Fibroblast of skin of left biceps (primary cell): ENCODE measurements at places on chromosomes 7 and 10.
A peak's percentile ranks its signal among the peaks of the same experiment; 100 is the strongest.

GRCh38 chr7:137772748-137773147 is 74.0 kb downstream of the DGKI start:
- DNase-seq, result no peak

GRCh38 chr10:104546756-104547155 is 94.3 kb upstream of the SORCS3 start:
- DNase-seq, result no peak

DNA sequence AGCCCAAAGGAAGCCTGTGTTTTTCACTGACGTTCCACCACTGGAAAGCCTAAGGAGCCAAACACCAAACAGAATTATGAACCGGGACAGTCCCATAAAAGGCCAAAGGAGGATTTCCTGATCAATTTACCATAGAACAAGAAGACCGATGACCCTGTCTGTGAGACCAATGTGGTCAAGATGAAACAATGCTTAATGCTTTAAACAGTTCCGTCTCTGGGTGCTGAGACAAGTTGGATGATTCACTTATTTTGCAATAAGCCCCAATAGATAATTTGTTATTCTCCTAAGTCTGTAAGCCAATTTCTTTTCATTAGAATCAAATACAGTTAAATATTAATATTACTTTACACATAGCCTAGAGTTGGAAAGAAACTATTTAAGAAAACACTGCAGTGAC is 134.9 kb downstream of the MICU1 start:
- DNase-seq, result no peak

- DNase-seq, result no peak
Observed at GRCh38 chr10:110407301-110408170, 90.2 kb upstream of the DUSP5 start.

DNA sequence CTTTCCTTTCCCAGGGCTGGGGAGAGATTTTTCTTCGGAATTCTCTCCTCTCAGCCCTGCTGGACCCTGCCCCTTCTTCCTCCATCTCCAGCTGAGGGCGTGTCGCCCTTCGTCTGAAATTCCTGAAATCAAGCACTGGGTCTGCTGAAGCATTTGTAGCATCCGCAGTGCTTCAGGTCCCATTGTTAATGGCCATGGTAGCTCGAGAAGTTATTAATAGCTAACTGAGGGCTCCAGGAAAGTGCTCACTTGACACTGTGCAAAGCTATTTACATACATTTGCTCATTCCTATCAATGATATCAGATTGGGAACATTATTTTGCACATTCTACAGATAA is 515 bp downstream of the FAM149B1 start:
- DNase-seq, result no peak

DNA sequence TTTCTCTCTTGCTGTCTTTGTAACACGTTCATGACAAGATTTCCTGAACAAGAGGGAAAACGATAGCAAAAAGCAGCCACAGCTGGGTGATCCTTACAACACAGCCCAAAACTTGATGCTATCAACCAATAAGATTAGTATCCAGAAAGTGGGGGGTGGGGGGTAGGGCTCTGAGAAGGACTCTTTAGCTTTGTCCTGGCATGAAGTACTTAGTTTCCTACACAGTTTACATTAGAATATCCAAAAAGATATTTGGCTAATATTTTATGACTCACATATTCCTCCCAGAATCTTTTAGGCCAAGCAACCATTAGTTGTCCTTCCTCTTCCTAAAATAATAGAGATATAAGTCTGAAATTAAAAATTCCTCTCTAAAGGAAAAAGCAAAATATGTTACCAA is 22.9 kb upstream of the LRRC17 start:
- DNase-seq, result no peak

DNA sequence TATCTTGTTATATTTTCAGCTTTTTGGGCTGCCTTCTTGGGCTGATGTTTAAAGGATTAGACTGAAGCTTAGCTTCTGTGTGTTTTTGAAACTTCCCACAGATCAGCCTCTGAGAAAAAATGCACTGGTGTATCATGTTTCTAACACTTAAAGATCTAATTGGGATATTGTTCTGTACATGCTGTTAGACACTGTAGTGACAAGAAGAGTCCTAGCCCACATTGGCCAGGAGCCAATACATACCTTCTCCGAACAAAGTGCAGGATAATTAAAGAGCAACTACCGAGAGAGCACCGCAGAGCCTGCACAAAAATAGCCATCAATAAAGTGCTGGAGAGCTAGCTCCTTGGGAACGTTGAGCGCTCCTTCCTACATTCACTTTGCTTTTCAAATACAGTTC is 289.4 kb upstream of the SP8 start:
- no peak for DNase-seq

DNA sequence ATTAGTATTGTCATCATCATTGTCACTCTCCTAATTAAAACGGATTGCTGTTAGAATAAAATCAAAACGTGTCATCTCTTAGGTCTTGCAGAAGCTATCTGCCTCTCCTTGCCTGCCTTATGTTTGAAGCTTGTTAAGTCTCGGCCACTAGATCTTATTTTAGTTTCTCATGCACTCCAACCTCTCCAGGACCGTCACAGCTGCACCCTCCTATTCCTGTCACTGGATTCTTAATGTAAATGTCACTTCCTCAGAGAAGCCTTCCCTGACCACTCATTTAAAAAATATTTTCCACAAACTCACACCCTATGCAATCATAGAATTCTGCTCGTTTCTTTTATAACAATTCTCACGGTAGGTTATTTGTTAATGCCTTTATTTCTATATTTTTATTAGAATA is 103.9 kb upstream of the DKK1 start:
- DNase-seq, result no peak

DNA sequence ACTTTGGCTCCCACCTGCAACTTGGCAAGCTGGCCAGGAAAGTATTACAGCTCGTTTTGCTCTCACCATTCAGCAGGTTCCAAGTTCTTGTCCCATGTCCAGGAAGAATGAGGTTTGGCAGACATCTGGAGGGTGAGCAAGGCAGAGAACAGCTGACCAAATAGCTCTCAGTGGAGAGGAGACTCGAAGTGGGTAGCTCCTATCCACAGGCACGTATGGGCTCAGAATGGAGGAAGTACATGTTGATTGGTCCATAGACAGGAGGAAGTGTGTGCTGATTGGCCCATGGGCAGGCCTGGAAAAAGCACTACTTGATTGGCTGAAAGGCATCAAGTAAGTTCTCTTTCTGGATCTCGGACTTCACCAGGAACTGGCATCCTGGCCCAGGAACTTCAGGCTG is 3.0 kb upstream of the NCAPG2 start:
- no peak for DNase-seq

DNA sequence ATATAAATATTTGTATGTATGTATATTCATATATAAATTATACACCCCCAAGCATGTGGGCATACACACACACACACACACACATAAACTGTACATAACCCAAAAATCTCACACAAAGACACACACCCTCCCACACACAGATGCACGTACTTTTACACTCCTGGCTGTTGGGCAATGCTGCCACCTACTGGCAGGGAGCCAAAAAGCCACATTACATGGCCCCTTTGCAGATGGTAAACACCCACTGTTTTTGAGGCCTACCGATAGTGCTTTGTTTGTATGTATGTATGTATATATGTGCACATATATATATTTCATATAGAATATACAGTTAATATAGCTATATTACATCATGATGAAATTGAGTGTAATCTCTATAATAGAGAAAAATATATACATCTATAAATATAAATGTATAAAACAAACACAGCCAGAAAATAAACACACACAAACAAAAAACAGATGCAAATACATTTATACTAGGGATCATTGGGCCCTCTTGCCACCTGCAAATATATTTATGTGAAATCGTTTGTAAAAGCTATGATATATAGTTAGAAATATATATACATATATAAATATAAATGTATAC is 120.1 kb upstream of the ACBD5 start:
- peak; percentile 32 for DNase-seq

DNA sequence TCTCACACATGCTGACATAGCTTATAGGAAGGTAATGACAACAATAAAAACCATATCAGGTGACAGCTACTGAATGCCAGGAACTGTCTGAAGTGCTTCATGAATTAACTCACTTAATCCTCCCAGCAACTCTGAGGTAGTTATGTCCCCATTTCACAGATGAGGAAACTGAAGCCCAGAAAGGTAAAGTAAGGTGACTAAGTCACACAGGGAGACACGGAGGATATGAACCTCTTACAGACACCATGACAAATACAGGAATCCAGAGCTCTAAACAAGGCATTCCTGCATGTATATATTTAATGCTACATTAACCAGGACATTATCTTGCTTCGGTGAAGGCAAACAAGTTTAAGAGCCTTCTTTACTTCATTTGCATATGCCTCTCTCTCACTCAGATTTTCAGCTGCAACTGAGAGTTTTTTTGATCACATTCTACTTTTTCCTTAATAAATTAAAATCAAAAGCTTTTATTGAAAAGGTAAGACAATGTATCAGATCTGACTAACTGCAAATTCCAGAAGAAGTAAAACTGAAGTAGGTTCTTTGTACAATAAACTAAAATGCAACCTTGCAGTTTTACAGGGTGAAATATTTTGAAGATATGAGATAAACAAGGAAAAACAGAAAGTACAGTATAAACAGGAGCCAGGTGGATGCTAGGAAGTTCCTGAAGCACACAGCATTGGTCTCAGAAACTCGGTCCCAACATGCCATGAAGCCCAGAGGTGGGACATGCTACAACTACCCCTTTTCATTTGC is 79.5 kb downstream of the SGMS1 start:
- DNase-seq, result no peak

- no peak for DNase-seq
Observed at GRCh38 chr7:34523226-34523918, 134.6 kb upstream of the NPSR1 start.

- no peak for DNase-seq
Observed at GRCh38 chr7:30543813-30544525, 39.3 kb upstream of the GGCT start.

DNA sequence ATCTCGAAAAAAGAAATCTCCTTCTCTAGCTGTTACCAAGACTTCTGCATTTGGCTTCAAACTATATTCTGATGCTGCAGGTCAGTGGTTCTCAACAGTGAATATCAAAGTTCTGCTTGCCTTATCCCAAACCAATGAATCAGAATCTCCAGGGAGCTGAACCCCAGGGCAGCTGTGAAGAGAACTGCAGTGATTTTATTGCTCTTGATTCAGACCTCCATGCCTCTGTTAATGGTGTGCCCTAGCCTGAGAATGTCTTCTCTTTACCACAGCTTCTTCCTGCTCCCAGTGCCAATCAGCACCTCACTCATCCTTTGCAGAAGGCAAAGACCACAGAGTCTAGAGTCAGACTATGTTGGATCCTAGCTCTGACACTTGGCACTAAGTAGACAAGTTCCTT is 46.2 kb upstream of the MRLN start:
- DNase-seq, result no peak

DNA sequence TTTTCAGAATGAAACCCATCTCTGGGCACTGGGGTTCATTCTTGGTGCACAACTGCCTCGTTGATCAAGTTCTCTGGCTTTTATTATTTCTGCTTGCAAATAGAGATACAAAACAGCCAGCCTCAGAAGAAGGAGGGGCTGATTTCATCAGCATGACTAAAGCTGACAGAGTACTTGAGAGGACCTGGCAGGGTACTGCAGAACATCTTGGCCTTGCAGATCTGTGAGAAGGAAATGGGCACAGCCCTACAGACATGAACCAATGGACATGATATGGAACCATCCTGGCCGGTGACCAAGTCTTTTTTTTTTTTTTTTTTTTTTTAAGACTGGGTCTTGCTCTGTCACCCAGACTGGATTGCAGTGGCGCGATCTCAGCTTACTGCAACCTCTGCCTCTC is 240.6 kb downstream of the VTI1A start:
- no peak for DNase-seq

GRCh38 chr7:137886746-137887145 is 40.0 kb upstream of the DGKI start:
- peak; percentile 38 for DNase-seq

- no peak for DNase-seq
Observed at GRCh38 chr7:159107161-159107892, 37.3 kb downstream of the VIPR2 start.

- no peak for DNase-seq
Observed at GRCh38 chr7:41130561-41131236, 572.2 kb downstream of the INHBA start.

GRCh38 chr7:141563956-141564623 is 12.9 kb downstream of the AGK start:
- DNase-seq, result no peak

DNA sequence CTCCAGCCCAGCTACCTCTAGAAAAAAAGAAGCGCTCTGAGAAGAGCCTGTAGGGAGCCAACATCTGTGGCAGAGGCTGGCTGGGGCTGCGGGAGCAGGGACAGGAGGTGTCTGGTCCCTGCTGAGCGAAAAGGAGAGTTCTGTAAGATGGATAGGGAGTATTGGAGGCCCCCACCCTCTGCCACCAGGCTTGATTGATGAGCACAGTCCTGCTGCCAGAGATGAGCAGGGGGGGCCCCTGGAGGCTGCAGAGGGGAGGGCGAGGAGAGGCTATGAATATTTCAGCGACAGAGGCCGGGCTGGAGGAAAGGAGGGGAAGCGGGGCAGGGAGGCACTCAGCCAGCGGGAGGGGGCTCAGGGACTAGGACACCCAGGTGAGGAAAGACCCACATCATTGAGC is 44.5 kb upstream of the HSPB1 start:
- no peak for DNase-seq

DNA sequence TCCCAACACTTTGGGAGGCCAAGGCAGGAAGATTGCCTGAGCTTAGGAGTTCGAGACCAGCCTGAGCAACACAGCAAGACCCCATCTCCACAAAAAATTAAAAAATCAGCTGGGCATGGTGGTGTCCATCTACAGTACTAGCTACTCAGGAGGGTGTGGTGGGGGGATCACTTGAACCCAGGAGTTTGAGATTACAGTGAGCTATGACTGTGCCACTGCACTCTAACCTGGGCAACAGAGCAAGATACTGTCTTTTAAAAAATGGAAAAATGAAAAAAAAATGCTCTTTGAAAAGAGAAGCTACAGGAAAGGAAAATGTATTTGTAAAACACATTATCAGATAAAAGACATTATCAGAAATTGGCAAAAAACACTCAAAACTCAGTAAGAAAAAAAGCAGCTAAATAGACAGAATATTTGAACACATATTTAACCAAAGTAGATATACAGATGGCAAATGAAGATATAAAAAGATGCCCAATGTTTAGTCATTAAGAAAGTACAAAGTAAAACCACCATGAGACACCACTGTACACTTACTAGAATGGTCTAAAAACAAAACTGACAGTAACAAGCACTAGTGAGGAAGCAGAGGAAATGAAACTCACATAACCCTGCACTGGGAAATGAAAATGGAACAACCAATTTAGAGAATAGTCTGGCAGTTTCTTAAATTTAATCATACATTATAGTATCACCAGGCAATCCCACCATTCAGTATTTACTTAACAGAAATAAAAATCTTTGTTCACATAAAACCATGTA is 40.5 kb downstream of the NRBF2 start:
- no peak for DNase-seq
